ENCODE measurements at places on chromosomes 6 and 20. TPM values are rescaled to one million over a fixed set of nuclear protein-coding genes. Genes with fewer than 3 reads are reported as not detected.

- no peaks in the 10 kb centered on the region for H3K27me3 ChIP-seq
- peaks cover 3% of the 10 kb centered on the region for H3K36me3 ChIP-seq
- H3K4me3 ChIP-seq = peak within 1 kb of the TSS; percentile 100
- peak; percentile 89 for DNase-seq
- peak within 1 kb of the TSS; percentile 96 for H3K27ac ChIP-seq
Observed at GRCh38 chr6:144284783-144285547, at the start of gene UTRN. Gene UTRN (plus strand): TSS chr6:144285335. CDS start chr6:144291829, 6,494 bp downstream.

DNA sequence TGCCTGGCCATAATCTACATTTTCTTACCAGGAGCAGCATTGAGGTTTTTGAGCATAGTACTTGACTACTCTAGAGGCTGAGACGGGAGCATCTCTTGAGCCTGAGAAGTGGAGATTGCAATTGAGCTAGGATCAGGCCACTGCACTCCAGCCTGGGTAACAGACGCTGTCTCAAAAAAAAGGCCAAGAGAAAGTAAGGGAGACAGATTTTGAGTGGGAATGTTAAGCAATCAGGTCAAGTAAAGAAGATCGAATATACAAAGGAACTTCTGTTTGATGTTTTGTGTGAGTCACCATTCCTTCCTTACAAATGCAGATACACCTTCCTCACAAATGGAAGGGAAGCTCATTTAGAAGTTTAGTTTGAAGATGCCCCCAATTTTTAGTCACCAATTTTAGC lies 4.4 kb downstream of the PNRC1 start:
- H3K27me3 ChIP-seq = peaks cover 6% of the 10 kb centered on the region
- peaks cover 44% of the 10 kb centered on the region for H3K4me1 ChIP-seq
- peaks cover 11% of the 10 kb centered on the region for H3K36me3 ChIP-seq
- H3K27ac ChIP-seq = peak overlapping the region; percentile 28

DNA sequence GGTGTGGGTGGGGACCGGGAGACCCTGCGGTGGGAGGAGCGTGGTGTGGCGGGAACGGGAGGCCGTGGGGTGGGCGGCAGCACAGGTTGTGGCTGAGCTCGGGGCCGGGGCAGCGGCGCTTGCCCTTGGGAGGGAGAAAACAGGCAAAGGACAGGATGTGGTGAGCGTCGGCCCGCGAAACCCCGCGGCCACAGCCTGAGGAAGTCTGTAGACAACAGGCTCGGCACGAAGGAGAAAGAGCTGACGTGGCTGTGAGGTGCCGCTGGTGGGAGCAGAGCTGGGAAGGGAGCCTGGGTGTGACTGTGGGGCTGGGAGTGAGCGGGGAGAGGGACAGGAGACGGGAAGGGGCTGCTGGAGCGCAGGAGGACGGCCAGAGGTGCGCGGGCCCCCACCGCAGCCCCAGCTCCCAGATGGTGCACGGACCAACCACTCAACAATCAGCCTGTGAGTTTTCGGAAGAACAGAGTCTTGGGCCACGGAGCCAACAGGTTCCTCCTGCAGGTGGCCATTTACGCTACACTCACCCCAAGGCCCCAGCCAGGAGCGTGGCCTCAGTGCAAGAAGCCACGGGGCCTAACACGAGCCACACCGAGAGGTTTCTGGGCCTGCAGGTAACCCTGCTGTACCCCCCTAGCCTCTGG lies 202.8 kb downstream of the DLL1 start:
- H3K36me3 ChIP-seq = no peaks in the 10 kb centered on the region
- no peaks in the 10 kb centered on the region for H3K4me1 ChIP-seq
- DNase-seq = peak; percentile 9
- H3K27me3 ChIP-seq = no peaks in the 10 kb centered on the region
- H3K27ac ChIP-seq = 0 out of 2 replicates have a peak overlapping the region, but pooled peaks have one; percentile 38

DNA sequence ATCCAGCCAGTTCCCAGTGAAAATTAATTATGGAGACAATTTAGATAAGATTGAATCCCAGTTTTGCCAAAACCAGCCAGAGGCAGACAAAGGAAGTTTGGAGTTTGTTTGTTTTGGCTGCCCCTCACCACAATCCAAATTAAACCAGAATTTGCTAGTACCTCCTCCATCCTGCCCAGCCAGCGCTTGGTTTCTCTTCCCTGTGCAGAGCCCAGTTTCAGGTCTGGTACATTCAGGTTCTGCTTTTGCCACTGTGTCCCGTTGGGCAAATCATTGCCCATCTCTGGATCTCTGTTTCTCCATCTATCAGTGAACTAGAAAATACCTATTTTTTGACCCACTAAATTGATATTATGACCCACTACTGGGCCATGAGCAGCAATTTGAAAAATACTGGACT lies 26.4 kb downstream of the FOXP4 start:
- no peaks in the 10 kb centered on the region for H3K36me3 ChIP-seq
- H3K4me1 ChIP-seq = peaks cover 87% of the 10 kb centered on the region
- H3K27me3 ChIP-seq = no peaks in the 10 kb centered on the region
- no peak for DNase-seq

DNA sequence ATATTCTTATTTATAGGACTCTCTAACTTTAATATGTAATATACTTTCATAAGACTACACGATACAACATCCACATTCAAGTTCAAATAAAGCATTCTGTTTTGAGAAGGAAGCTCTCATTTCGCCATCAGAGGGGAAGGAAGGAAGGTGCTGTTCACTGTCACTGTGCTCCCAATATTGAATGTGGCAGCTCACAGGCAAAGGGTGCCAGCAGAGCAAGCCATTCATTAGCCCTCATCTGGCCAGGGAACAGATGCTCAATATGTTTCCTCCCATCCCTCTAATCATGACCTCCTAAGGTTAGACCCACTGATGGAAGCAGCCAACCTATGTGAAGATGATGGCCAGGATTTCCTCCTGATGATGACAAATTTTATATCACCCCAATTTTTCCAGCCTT lies 154.4 kb downstream of the DST start:
- no peaks in the 10 kb centered on the region for H3K4me1 ChIP-seq
- peaks cover 39% of the 10 kb centered on the region for H3K36me3 ChIP-seq
- no peak overlapping the region for H3K4me3 ChIP-seq
- H3K27ac ChIP-seq = no peak overlapping the region

GRCh38 chr6:75331151-75331550 lies 46.6 kb upstream of the TMEM30A start:
- H3K4me1 ChIP-seq = peaks cover 62% of the 10 kb centered on the region
- no peak overlapping the region for H3K27ac ChIP-seq
- H3K27me3 ChIP-seq = no peaks in the 10 kb centered on the region
- H3K36me3 ChIP-seq = no peaks in the 10 kb centered on the region
- H3K4me3 ChIP-seq = no peak overlapping the region

DNA sequence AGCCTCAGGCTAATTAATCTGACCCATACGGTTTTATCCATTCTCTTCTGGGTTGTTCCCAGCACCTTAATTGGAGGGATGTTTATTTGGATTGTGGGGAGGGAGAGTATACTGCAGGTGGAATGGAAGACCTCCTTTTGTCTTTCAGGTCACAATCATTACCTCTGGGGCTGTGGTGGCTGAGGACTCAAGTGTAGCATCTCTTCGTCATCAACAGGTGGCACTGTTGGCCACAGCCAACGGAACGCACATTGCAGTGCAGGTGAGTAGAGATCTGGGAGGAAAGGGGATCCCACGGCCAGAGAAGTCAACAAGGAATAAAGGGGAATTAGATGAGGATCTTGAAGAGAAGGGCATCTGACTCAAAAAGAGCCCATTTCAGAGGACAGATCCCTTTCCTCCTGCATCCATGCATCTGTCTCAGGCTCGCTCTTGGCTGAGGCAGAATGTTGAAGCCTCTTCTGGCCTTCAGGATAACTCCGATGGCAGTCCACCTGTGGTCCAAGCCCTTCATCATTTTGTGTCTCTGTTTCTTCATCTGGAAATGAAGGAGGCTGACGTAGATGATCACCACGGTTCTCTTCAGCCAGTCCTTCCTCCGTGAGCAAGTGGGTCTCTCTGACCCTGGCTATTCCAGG lies 3.2 kb upstream of the DEF6 start:
- peak overlapping the region; percentile 78 for H3K27ac ChIP-seq
- H3K4me1 ChIP-seq = peaks cover 22% of the 10 kb centered on the region
- H3K27me3 ChIP-seq = 0 out of 2 replicates have a peak, but pooled peaks cover 4% of the 10 kb centered on the region

DNA sequence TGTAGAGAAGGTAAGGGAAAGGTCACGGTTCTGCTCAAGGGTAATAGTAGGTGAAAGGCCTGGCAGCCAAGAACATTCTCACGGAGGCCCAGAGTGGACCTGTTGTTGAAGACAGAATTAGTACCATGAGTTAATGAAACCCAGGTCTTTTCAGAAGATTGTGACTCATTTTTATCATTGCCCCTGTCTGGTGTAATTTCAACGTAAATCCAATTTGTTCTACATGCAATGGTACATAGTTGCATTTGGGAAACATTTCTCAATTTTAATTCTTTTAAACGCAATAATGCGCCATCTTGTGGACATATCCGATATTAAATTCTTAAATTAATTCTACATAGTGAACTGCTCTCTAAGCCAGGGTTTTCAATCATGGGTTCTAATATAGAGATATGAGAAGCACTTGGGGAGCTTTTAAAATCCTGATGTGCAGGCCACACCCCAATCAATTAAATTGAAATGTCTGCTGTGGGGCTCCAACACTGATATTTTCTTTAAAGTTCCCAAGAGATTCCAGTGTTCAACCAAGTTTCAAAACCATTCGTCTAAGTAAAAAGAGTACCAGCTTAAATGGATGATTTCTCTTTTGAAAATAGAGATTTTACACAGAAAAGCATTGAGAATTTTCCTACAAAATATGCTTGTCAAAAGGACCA lies 257.4 kb downstream of the PLCB1 start:
- H3K4me3 ChIP-seq = no peak overlapping the region
- no peaks in the 10 kb centered on the region for H3K36me3 ChIP-seq
- H3K27ac ChIP-seq = no peak overlapping the region
- H3K4me1 ChIP-seq = peaks cover 7% of the 10 kb centered on the region
- no peak for DNase-seq

DNA sequence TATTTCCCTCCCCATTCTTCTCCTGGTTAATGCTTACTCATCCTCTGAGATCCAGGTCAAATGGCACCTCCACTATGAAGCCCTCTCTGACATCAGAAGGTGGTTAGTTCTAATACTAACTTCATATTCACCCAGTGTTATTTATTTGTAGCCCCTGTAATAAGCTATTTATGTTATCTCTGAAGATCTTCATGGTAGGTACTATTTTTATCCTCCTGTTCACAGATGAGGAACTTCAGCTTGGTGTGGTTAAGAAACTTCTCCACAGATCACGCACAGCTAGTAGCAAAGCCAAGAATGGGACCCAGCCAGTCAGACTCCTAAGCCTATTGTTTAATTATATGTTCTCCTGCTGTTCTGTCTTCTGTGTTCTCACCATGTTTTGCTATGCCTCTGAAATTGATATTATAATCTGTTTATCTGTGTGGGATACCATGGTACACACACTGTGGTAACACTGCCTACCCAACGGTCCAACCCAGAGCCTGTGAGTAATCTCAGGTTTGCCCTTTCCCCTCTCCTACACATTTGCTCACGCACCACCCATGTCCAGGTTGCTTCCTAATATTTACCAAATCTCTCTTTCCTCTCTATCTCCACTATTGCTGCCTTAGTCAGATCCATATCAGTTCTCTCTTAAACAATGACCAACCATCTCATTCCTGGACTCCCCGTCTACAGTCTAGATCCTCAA lies 98.4 kb downstream of the IPCEF1 start:
- H3K4me3 ChIP-seq = no peak overlapping the region
- H3K27me3 ChIP-seq = no peaks in the 10 kb centered on the region
- H3K27ac ChIP-seq = no peak overlapping the region
- no peaks in the 10 kb centered on the region for H3K4me1 ChIP-seq
- H3K36me3 ChIP-seq = peaks cover 5% of the 10 kb centered on the region
- no peak for DNase-seq

DNA sequence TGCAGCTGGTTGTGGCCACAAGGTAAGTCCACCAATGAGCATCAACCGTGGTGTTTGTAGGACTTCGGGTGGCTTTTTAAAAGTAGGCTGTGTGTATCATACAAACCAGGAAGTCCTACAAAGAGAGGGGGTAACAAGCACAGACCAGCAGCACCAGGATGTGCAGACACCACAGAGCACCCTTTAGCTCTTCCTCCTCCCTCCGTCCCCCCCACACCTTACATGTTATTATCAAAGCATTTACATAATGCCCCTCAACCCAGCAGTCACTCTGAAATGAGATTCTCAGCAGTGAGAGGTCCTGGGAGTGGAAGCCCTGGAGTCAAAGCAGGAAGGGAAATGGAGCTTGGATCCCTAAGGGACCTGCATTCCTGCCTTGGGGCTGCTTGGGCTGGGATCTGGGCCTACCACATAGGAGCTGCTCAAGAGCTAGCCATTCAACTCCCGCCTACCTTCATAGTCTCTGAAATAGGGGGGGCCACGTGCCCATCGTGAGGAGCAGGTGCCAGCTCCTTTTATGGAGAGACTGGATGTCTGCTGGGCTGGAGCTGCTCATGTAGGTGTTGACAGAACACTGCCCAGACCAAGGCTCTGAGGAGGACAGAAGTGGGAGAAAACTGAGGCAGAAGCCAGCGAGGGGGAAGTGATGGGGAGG lies 90.6 kb downstream of the PSMB1 start:
- peaks cover 3% of the 10 kb centered on the region for H3K36me3 ChIP-seq
- no peak for DNase-seq
- no peaks in the 10 kb centered on the region for H3K27me3 ChIP-seq
- H3K4me3 ChIP-seq = no peak overlapping the region
- no peak overlapping the region for H3K27ac ChIP-seq

DNA sequence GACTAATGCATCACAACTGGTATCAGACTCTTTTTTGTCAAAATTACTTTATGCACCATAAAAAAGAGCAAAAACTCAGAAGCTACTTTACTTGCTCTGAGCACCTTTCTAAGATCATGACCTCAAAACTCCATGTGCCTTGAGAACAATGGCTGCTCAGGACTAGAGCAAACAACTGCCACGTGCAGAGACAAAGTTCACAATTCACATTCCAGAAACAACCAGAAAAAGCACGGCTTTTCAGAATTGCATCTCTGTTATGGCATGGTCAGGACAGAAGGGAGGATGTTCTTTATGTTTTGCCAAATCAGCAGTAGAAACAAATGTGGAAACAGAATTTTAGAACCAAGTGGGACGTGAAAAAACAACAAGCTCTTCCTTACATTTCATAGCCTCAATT lies 70.5 kb downstream of the CNKSR3 start:
- peaks cover 6% of the 10 kb centered on the region for H3K36me3 ChIP-seq
- H3K27me3 ChIP-seq = no peaks in the 10 kb centered on the region
- no peaks in the 10 kb centered on the region for H3K4me1 ChIP-seq
- DNase-seq = no peak
- no peak overlapping the region for H3K27ac ChIP-seq

HLA-DOB gene
- 0.46 TPM for total RNA-seq

OTOR gene
- total RNA-seq = not detected

VGLL2 gene
- not detected for total RNA-seq

SIRPD gene
- not detected for total RNA-seq

PTCRA gene
- total RNA-seq = not detected

Data from WTC11 (cell line).